ENCODE measurements at places on chromosomes 5 and 9.
A peak's percentile ranks its signal among the peaks of the same experiment; 100 is the strongest.

- no peak for DNase-seq
Observed at GRCh38 chr5:172065431-172066065, 59.1 kb upstream of the FBXW11 start.

- DNase-seq, result no peak
Observed at GRCh38 chr5:131279204-131279603, 15.4 kb downstream of the CDC42SE2 start.

DNA sequence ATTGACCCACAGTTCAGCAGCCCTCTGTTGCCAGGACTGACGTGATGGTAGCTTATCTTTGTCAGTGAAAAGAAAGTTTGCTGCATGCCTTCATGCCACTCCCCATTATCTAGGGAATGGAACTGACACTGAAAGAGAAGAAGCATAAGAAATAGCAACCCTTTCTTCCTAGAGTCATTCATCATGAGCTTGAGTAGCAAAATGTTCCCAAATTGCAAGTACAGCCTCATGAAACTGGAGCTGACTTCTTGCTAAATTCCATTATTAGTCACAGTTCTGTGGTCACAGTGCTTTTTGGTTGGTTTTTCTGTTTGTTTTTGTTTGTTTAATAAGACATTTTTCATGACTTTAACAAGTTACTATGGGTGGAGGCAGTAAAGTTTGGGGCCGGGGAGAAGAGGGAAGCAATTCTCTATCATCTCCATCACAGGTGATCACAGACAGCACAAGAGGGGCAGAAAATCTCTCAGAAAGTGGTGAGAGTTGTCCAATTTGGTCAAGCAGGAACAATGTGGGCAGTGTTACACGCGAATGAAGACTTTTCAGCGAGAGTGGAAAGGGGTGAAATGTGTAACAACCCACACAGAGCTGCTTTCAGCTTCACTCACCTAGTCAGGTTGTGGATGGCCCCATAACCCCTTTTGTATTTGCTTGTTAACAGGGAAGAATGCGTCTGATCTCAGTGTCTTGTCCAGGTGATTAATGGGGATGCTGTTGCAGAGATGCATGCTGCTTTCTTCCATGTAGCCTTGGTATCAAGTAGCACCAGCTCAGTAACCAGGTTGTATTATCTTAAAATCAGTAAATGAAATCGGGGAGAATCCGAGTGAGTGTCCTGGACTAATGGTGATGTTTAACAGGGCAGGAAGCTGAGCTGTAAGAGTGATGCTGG, 440.4 kb downstream of the DMRT2 start:
- DNase-seq, result no peak

DNA sequence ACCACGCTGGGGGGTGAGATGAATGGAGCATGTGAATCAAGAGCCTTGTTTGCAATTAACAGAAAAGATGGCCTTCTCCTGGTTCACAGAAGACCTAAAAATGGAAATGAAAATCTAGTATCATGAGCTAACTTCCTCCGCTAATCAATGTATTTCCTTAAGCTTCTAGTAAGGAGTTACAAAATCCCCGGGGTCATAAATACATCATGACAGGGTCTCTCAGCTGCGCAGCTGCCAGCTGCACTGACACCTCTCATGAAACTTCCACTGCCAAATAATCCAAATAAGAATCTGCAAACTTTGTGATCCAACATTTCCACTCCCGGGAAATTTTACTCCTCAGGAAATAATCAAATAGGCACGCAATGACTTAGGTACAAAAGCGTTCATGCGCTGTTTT, 11.9 kb downstream of the MYO10 start:
- no peak for DNase-seq

DNA sequence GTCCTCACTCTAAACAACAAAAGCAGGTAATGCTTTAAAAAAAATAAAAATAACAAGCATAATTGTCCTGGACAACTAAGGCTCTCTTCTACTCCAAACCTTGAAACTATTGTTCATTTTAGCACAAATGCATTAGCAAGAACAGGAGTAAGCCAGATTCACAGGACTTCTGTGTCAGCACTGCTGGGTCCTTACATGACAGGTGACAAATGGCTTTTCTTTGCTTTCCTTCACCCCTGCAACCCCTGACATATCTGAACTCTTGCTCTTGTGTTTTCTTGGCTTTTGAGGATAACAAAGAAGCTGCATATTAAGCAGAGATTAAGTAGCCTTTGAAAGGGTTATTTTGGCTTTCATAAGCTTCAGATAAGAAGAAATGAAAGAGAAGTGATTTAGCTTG, 71.1 kb downstream of the ZNF474 start:
- DNase-seq, result no peak

DNA sequence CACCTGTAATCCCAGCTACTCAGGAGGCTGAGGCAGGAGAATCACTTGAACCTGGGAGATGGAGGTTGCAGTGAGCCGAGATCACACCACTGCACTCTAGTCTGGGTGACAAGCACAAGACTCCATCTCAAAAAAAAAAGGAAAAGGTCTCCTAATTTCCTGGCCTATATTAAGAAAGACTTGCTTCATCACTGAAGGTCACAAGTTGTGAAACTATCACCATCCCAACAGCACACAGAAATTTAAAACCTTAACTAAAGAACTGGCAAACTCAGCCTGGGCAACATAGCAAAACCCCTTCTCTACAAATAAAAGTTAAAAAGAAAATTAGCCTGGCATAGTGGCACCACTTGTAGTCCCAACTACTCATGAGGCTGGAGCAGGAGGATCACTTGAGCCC, 17.2 kb downstream of the FRMD3 start:
- DNase-seq, result no peak

DNA sequence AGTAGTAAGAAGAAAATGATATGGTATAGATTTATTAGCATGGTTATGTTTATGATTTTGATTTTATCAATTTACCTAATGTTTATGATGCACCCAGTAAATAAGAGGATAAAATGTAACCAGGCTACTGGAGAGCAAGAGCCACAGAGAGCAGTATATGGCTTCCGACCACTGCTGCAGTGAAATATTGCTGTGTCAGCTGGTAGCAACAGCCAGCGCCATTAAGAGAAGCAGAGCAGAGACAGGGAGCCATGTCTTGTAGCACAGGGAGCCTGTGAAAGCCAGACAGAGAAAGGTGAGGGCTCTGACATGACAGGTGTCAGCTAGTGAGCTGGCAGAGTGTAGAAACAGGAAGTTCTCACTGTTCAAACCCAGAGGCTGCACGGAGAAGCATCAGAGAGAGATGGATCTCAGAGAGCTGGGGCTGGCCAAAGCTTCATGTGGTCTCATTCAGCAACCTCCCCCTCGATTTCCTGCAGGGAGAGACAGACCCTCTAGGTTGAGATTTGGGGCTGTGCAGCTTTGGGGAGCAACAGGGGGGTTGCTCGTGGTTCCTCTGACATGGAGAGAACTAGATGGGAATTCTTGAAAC, 202.1 kb downstream of the MED10 start:
- no peak for DNase-seq

GRCh38 chr5:111461255-111461671, 51.1 kb downstream of the STARD4 start:
- DNase-seq, result no peak

DNA sequence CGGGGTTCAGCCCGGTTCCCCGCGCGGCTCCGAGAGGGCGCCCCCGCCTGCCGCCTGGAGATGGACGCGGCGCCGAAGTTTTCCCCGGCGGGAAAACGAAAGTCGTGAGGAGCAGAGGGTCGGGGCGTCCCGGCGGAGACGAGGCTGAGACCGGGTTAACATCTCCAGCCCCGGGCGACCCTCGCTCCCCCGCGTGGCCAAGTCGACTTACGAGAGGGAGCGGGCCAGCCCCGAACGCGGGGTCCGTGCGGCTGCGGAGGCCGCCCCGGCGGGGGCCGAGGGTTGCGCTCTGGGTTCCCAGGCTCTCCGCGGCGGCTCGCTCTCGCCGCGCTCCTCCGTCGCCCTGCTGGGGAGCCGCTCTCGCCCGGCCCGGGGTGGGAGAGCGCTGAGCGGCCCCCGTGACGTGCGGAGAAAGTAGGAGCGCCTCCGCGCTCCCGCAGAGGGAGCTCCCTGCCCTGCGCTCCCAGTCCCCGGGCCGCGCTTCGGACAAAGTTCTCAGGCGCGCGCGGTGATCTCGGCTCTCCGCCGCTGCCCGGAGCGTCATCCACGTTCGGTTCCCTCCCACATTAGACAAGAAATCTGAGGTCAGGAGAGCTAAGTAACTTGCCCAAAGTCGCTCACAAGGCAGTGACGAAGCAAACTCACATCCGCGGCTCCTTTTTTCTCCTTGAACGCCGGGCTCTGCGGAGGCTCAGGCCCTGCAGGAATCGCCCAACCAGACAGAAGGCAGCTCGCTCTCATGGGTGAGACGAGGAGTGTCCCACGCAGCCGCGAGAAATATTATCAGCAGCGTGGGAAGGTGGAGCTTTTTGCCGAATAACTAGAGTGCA, 1.2 kb upstream of the GCNT4 start:
- DNase-seq, result peak; percentile 27

GRCh38 chr5:119400245-119400644, 44.4 kb downstream of the TNFAIP8 start:
- no peak for DNase-seq

DNA sequence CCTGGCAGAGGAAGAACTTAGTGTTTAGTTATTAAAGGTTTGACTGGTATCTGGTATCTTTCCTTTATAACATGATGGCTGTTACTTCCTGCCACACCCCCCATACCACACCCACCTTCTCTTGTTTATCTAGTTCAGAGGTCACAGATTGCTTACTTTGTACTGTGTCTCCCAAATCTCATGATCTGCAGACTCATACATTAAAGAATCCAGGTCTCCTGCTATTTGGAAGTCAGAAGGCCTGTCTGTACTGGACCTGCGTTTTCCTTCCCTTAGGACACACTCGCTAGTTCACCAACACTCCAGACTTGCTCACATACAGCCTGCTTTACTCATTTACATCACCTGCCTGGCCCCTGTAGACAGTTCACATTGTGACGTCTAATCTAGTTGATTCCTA, 39.3 kb downstream of the NUDT12 start:
- no peak for DNase-seq

- no peak for DNase-seq
Observed at GRCh38 chr9:27472195-27472594, 51.9 kb upstream of the IFNK start.

- no peak for DNase-seq
Observed at GRCh38 chr9:113258282-113258681, 17.1 kb downstream of the CDC26 start.
